ENCODE measurements at places on chromosomes 1 and 21.

DNA sequence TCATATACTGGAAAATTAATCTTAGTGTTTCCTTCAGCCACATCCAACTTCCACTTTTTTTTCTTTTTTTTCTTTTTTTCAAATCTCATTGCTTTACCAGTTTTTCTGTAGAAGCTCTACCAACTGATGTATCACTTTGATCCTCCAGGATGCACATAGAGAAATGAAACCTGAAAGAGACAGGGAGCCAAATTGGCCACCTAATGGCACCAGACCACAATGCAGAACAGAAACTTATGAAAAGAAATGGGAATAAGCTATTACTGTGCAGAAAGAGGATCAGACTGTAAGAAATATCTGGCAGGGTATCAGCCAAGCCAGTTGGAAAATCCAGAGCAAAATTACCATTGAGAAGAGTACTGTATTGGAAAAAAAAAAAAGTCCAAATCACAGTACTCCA, 1514.2 kb downstream of the MRPL39 start:
- DNase-seq = no peak

DNA sequence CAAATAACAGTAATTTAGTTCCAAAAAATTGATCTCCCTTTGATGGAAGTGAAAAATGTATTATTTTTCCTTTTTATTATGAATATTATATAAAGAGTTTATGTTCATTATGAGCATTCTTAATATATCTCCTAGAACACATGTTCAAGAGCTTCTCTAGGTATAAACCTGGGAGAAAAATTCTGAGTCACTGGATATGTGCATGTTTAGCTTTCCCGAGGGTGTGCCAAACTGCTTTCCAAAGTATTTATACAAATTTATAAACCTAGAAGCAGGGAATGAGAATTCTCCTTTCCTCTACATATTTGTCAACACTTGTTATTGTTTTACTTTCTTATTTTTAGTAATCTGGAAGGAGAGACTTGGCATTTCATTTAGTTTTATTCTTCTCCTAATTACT, 25.0 kb downstream of the XCL2 start:
- no peak for DNase-seq

DNA sequence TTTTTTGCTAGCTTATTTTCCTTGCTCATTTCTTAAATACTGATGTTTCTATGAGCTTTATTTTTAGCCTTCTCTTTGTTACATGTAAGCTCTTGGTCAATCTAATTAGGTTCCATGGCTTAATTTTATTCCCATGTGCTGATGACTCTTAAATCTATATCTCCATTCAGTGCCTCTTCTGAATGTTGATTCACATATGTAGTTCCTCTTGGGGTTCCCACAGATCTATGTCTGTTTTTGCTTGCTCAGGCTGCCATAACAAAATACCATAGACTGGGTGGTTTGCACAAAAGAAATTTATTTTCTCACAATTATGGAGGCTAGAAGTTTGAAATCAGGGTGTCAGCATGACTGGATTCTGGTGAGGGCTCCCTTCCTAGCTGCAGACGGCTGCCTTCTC, 58.3 kb upstream of the PLA2G4A start:
- DNase-seq = no peak

GRCh38 chr21:34986561-34987500, 62.3 kb downstream of the RUNX1 start:
- no peak for DNase-seq

- DNase-seq = no peak
Measured at GRCh38 chr1:229264487-229264886, 6.4 kb upstream of the RAB4A start.

Data from anterior cingulate cortex (tissue), 58 donors.